CMK (cell line): ENCODE measurements at places on chromosomes 7 and 10.

GRCh38 chr7:141074162-141074991 lies 513 bp downstream of the TMEM178B start:
- DNase-seq, result no peak

DNA sequence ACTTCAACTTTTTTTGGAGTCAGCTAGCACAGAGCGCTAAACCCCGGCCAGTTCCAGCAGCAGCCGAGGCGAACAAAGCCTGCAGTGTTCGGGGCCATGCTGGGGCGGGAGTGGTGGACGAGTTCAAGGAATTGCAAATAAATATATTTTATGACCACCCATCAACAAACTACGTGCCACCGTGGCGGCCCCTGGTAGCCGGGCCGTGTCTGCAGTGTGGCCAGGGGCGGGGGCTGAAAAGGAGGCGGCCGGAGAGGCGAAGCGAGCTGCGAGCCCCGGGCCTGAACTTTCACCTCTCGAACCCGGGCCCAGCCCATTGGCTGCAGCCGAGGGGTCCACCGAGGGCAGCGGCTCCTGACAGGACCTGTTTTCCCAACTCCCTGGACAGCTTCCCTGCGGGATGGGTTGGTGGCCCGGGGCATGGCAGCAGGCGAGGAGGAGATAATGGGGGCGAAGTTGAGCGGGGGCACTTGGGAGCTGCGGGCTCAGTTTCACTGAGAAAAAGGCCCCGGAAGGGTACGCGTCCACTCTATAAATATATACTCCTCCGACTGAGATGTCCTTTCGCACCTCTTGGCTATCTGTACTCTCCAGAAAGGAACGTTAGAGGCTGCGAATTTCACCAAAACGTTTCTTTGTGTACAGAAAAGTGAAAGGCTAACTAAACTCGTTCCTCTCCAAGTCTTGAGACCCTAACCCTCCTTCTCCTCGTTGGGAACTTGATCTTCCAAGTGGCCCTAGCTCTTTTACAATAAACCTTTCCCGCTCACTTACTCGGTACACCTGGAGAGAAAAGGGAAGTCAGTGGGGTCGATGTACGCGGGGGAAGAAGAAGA lies 164.6 kb upstream of the PPP1R3A start:
- no peak for DNase-seq

- peak; percentile 54 for DNase-seq
Observed at GRCh38 chr7:135512135-135512887, 2.4 kb upstream of the CNOT4 start.

DNA sequence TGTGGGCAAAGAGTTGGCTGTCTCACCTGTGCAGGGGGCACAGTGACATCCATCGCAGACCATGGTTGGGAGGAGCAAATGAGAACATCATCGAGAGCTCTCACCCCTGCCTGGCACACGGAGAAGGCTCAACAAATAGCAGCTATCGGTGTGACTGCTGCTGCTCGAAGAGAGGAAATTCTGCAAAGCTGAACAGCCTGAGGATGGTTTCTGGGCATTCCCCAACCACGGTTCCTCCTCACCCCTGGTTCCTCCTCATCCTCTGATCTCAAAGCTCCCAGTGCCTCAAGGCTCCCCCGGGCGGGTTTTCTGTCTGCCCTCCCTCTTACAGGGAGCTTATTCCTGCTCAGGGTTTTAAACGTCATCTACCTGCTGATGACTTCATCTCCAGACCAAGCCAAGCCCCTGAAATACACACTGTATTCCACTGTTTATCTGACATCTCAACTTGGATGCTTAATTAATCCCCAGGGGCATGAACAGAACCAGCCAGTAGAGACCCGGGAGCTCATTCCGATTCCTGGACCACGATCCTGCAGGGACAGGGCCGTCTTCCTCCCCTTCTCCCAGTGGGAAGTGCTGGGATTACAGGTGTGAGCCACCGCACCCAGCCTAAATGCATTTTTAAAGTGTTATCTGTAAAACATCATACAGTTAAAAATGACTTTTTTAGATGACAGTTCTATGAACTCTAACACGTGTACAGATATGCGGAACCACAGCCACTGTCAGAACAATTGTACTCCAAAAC lies 19.5 kb upstream of the NOM1 start:
- DNase-seq, result no peak

DNA sequence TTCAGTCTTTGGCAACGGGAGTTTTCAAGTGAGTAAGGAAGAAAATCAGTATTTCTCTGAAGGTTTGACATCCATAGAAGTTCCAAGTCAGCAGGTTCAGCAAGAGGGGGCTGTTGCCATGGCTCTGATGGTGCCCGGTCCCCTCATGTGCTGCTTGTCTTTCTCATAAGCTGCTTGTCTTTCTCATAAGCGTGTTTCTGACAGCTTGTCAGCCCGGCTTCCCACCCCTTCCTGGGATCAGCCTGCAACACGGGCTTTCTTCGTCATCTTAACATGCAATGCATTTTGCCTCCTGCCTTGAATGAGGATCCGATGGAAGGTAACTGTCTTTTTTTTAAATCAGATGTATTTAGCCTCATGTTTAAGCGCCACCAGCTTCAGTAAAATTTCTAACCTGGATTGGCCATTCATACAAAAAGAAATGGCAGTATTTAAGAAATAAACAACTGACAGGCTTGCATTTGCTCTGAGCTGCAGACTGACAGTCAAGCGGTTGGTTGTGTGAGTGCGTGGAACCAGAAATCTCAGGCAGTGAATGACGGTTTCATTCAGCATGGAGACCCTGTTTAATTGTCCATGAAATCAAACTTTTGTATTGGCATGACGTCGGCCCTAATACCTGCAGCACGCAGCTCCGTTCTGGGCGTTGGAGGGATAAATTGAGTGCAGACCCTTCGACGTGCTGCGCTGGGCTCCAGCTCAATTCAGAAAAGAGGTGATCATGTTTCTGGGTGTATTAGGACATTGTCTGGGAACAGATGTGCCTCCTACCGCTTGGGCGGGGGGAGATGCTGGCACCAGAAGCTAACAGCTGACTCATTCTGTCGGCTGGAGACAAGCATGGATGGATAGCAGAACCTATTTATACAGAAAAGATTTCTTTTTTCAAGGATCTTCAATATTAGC lies 454.7 kb upstream of the FOXK1 start:
- no peak for DNase-seq

DNA sequence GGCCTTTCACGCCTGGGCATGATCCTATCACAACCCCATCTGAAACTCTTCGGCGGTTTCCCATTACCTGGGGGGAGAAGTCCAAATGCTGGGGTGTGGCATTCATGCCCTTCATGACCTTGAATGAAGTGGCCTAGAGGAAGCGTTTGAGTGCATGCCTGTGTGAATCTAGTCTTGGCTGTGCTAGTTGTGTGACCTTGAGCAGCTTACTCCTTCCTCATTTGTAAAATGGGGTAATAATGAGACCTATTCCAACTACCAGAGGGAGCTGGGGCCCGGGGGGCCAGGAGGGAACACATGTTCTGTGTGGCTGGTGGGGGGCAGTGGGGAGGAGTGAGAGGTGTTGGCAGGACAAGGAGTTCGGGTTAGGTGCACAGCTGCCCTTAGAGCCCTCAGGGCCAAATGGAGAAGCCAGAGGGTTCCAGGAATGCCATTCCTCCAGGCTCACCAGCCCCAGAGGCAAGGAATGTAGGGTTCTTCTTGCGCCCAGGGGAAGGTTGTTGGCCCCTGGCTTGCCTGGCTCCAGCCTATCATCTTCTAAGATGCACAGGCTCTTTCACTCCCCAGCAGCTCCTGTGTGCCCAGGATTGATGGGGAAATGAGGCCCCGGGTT lies 21.3 kb upstream of the TBRG4 start:
- no peak for DNase-seq

DNA sequence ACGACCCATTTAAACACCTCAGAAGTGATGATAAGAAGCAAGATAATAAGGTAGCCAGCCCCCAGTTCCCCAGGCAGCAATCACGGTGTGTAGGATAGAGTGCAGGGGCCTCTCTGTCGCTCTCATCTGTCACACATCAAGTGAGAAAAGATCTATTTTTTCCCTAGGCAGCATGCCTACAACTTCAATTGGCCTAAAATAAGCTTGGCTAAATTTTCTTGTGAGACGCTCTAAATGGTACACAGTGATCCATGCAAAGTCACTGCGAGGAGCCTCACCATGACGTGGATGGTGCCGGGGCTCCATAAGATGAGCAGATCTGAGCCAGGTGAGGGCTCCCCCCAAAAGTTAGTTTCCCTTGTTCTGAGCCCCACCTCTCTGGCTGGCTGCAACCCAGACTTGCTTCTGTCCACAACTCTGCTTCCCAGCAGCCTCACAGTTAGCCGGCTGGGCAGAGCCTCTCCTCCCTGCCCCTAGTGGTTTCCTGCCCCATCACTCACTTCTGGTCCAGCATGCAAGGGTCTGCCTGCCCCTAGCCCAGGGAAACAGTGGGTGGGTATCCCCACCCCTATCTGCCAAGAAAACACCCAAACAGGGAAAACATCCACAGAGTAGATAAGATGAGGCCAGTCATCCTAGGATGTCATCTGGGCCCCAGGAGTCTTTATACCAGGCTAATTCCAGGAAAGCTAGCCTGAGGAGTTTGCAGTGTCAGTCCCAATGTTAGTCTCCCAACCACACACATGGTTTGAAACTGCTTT lies 342.1 kb downstream of the GRID1 start:
- no peak for DNase-seq

- DNase-seq, result no peak
Observed at GRCh38 chr7:5692845-5693278, 88.6 kb downstream of the RNF216 start.

GRCh38 chr7:14995774-14996173 lies 93.2 kb upstream of the DGKB start:
- DNase-seq, result no peak
